ENCODE measurements at places on chromosomes 11 and 22. TPM values are rescaled to one million over a fixed set of nuclear protein-coding genes. Genes with fewer than 3 reads are reported as not detected.
A peak's percentile ranks its signal among the peaks of the same experiment; 100 is the strongest.

TMPRSS4 gene
- not detected for total RNA-seq

OR52E5 gene
- not detected for total RNA-seq

C1QTNF6 gene
- 5.3 TPM for total RNA-seq

MAJIN gene
- total RNA-seq: not detected

TRPM5 gene
- not detected for total RNA-seq

AIFM3 gene
- total RNA-seq: 4.2 TPM

H19 gene
- total RNA-seq: 10.8 TPM

C11orf86 gene
- total RNA-seq: not detected

PGA4 gene
- 0.31 TPM for total RNA-seq

LRRC56 gene
- total RNA-seq: 1.1 TPM

P2RY2 gene
- not detected for total RNA-seq

FGF19 gene
- total RNA-seq: not detected

DNA sequence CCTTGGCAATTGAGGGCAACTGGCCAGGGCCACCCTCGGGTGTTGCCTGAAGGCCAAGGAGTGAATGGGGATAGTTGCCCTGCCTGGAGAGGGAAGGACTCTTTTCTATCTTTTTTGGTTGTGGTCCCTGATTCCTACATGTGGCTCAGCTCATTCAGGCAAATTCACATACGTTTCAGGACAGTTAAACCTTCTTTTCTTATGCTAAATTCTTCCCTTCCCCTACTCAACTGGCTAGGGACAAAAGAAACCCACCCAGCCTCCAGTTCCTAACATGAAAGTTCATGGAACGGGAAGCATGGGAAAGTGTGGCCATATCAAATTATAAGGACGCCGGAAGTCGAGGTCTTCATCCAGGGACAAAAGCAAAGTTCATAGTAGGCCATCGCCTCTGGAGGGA, 26.3 kb upstream of the APLNR start:
- DNase-seq: no peak

GRCh38 chr11:100639140-100639539, 47.9 kb upstream of the ARHGAP42 start:
- DNase-seq: peak; percentile 2

GRCh38 chr11:15801126-15801525, 555.2 kb downstream of the SOX6 start:
- no peak for DNase-seq

- peak; percentile 17 for DNase-seq
Measured at GRCh38 chr11:106446955-106447354, 369.5 kb downstream of the AASDHPPT start.

DNA sequence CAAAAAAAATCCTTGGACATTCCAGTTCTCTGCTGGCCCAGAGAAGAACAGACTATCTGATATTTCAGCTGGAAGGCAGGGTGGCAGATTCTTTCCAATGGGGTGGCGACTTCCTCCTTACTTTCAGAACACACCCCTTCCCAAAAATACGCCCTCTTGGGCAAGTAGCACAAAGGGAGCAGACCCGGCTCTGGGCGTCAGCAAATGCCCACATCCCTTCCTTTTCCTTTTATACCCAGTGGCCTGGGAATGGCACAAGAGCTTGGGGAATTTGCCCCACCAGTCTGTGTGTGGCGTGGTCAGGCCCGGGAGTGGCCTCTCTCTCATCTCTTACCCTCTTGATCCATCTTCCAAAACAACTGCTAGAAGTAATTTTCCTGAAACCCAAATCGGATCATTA, 33.0 kb upstream of the NUP160 start:
- no peak for DNase-seq

- no peak for DNase-seq
Measured at GRCh38 chr22:45648301-45649117, 23.1 kb upstream of the ATXN10 start.

- DNase-seq: no peak
Measured at GRCh38 chr22:49107961-49108530, 719.6 kb downstream of the BRD1 start.

GRCh38 chr22:23069502-23070357, 589 bp upstream of the GNAZ start:
- DNase-seq: peak; percentile 91

- peak; percentile 27 for DNase-seq
Measured at GRCh38 chr22:21951931-21952465, 650 bp downstream of the PPM1F start.

DNA sequence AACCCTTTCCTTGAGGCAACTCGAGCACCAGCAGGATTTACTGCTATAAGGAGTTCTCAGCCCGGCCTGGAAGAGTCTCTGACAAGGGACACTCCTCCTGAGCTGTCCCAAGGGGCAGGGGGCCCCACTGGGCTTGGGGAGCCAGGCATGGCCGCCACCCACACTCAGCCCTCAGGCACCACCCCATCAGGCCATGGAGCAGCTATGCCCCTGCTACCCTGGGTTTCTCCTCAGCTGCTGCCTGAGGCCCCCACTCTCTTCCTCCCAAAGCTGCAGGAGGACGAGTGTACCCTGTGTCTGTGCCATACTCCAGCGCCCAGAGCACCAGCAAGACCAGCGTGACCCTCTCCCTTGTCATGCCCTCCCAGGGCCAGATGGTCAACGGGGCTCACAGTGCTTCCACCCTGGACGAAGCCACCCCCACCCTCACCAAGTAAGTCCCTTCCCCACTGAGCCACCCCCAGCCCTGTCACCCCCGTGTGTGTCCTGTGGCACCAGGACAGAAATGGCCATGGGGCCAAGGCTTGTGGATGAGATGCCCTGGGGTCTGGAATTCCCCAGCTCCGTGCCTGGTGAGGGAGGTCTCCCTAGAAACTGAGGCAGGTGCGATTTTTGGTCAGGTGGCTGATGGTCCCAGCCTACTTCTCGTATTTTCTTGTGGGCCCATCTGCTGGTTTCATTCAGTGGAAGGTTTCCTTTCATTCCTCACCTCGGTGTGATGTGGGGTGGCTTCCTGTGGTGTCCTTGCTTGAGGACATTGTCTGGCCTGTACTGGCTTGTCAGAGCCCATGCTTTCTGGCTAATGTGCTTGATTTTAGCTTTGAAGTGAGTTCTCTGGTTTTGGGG, 28.4 kb downstream of the TAB1 start:
- DNase-seq: no peak

- no peak for DNase-seq
Measured at GRCh38 chr22:49450498-49450897, 377.2 kb downstream of the BRD1 start.

- DNase-seq: no peak
Measured at GRCh38 chr22:46753761-46754109, 8.7 kb upstream of the TBC1D22A start.

DNA sequence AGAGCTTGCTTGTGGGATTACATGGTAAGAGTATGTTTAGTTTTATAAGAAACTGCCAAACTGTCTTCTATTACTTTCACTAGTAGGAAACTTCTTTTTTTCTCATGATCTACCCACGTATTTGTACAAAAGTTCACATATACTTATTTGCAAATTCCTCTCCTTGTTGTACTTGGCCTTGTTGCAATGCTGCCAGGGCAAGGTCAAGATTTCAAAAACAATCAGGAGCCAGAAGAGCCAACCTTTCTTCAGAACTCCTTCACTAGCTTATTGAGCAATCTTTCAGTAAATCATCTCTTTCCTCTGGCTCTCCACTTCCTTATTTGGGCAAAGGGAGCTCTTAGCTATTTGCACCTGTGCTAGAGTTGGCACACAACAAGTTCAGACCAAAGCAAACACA, 9.7 kb downstream of the SRSF8 start:
- no peak for DNase-seq

DNA sequence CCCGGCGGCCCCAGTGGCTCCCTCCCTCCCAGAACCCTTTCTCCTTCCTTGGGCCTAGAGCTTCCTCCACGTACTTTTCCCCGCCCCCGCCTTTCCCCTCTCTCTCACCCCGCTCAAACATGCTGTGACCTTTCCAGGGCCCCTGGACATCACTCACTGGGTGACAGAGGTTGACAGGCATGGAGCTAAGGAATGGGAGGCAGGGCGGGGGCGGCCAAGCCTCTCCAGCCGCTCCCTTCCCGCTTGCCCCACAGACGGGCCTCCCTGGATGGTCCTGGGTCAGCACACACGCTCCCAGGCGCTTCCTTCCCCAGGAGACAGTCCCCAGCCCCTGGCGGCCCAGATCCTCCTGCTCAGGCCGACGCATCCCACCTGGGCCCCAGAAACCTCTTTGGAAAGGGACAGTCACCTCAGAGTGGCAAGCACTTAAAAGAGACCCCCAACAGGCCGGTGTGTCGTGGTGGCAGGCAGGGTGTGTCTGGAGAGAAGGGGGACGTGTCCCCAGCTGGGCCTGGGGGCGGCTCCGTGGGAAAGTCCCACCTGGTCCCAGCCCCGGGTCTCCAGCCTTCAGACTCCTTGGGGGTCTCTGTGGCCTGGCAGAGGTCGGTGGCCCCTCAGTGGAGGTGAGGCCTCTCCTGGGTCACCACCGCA, 8.8 kb downstream of the H19 start:
- no peak for DNase-seq

DNA sequence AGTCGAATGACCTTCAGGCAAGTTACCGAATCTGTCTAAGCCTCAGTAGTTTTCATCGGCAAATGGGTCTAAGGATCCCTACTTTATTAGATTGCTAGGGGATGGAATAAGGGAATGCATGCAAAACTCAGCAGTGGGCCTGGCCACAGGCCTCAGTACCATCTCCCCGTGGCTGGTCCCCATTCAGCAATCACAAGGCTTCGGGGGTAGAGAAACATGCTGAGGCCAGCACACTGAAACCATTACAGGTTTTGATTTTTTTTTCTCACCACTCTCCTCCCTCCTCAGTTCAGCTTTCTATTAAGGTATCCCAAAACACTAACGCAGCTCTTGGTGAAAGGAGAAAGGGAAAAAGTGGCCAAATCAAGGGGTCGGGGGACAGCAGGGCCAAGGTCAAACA, 11.9 kb downstream of the KIRREL3 start:
- no peak for DNase-seq

DNA sequence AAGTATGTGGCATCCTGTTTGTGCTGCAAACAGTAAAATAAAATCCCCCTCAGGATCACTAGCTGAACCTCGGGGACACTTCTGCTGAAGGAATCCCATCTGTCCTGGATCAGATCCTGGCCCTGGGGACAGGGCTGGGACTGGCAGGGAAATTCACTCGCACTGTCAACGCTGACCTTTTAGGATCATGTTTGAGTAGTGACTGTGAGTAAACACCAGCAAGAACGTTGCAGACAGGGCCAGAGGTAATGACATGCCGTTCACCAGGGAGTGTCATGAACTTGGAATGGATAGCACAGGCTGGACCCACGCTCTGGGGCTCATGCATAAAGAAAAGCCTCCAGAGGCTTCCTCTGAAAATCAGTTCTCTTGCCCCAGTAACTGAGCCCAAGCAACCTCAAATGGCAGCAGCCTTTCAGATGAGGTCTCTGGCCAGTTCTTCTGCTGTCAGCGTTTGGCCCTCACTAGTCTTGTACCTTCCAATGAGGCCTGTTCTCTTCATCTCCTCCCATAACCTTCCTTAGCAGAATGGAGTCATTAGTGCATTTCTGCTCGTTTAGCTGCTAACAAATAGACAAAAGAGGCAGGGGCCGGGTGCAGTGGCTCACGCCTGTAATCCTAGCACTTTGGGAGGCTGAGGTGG, 51.0 kb upstream of the BARX2 start:
- DNase-seq: no peak

DNA sequence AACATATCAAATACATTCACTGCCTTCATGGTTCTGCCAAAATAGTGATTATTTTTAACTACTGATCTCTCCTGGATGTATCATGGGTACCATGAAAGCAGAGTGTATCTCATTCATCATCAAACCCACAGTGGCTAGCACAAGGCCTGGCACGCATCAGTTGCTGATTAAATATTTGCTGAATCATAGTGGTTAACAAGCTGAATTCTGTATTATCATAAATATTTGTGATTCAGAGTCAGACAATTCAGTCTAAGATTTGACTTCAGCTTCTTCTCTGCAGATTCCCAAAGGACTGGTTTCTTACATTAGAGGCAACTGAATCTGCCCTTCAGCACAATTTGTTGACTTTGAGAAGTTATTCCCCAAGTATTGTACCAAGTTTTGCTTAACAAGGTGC, 715.8 kb upstream of the LRRC4C start:
- DNase-seq: no peak

- peak; percentile 73 for DNase-seq
Measured at GRCh38 chr11:12680246-12680939, 6.2 kb downstream of the TEAD1 start.

DNA sequence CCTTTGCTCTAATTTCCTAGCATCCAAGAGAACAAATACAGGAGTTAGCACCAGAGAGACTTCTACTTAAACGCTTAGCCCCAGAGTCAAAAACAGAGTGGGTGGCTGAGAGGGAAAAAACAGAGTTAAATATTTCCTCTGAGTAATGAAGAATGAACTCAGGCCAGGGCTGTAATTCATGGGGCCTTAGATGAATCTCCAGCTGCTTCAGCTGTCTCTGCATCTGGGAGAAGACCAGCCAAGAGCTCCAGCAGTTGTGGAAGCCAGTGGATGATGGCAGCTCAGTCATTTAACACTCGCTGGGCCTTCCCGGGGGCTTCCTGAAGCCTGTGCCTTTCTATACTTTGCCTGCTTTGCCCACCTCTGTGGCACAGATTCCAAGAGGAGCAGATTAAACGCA, 5.7 kb upstream of the ADAMTS15 start:
- DNase-seq: no peak

DNA sequence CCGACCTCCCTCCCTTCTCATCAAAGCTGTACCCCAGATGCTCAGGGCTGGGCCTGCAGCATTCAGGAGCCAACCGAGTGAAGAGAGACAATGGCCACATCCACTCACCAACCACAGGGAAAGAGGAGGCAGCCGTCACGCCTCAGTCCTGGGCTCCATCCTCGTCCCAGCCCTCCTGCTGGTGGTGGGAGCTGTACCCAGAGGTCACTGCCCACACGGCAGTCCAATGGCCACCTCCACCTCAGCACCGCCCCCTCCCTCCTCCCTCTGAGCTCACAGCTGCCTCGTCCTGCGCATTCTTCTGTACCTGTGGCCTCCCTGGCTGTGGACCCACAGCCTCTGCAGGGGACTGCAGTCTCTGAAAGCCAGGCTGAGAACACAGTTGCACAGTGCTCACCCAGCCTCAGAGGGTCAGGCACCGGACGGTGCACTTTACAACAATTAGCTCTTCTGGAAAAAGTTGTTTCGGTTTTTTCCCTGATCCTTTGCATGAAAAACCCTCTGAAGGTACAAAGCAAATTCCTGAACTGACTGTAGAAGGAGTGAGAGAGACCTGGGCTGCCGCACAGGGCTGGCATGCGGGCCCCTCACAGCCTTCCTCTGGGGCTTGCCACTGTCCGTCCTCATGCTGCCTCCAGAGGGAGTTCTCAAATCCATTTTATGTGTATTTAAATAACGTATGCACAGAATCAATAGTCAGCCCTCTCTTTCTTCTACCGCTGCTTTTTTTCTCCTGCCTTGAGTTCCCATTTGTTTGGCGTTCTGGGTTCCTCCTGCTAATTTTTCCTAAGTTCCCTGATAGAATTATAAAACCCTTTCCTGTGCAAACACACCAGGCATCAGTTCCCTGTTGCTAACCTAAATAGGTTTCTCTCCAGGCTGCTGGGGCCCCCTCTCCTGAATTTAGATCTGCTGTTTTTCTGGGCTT, 52.7 kb downstream of the PHF21B start:
- DNase-seq: no peak

DNA sequence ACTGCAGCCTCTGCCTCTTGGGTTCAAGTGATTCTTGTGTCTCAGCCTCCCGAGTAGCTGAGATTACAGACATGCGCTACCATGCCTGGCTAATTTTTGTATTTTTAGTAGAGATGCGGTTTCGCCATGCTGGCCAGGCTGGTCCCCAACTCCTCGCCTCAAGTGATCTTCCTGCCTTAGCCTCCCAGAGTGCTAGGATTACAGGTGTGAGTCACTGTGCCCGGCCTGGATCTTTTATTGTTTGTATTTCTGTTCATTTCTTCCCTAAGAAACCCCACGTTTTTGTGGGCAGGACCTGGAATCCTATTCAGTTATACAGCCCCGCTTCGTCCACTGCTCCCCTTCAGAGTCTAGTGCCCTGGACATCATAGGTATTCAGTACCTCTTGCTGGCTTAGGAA, 28.7 kb downstream of the ZBTB16 start:
- DNase-seq: no peak
